Osteoblast (primary cell): ENCODE measurements at places on chromosomes 1 and 21. TPM values are rescaled to one million over a fixed set of nuclear protein-coding genes. Genes with fewer than 3 reads are reported as not detected.

CXADR gene
- total RNA-seq = under 0.01 and 0.36 TPM in 2 replicates

KCNC4 gene
- total RNA-seq = 1.4 and 1.5 TPM in 2 replicates

GRCh38 chr1:180156201-180156600 lies 1.5 kb downstream of the QSOX1 start:
- no peak for DNase-seq

DNA sequence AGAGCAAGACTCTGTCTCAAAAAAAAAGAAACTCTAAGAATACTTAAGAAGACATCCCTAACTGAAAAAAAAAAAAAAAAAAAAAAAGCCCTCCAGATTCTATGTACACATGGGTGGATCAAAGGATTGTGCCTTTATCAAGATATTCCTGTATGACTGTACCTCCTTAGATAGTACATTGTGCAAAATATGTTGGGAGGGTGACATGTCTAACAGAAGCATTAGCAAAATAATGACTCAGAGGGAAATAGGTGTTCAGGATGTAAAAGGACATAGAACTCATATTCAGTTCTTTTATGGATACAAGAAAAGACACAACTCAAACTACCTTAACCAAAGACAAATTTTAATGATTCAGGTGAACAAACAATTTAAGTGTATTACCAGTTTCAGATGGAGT lies 269.8 kb upstream of the KAZN start:
- no peak for DNase-seq

- DNase-seq = peak; percentile 61
Observed at GRCh38 chr1:78483903-78484302, 6.9 kb upstream of the PTGFR start.

DNA sequence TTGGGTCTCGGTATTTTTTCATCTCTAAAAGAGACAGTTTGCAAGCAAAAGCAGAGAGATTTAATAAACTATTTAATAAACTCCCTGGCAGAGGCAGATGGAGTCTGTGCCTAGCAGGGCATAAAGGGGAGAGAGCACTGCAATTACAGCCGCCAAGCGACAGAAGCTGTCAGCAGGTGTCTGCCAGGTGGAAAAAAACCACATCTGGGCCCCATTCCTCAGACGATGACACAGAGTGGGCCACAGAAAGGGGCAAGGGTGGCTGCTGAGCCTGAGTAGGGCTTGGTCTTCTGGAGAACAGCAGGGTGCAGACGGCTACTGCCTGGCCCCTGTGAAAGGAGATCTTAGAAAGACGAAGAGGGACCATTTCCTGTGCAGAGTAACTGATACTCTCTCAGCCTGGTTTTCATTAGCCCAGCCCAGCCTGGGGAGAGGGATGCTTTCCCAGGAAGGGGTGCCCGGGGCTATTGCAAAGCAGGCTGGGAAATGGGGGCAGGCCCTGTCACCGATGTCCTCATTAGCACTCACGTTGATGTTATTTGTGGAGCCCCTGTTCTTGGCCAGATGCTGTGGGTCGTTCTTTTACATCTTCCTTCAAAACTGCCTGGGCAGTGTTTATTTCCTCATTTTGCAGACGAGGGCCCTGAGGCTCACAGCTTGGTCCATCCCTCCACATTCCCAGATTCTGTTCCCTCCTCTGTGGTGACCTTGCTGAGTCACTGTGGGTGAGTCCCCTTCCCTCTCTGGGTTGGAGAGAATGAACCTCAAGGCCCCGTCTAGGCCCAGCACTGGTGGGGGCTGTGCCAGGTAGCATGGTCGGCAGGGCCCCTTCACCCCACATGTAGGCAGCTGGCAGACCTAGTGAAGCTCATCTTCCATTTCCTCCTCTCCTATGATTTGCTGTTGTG lies 472.7 kb downstream of the PTPRU start:
- DNase-seq = peak; percentile 91

GRCh38 chr1:245001252-245001651 lies 136.9 kb upstream of the HNRNPU start:
- no peak for DNase-seq

AGBL4 gene
- total RNA-seq = not detected in 2 replicates

BTG2 gene
- total RNA-seq = 14.5 and 14.7 TPM in 2 replicates

- DNase-seq = peak; percentile 95
Observed at GRCh38 chr1:9561429-9561828, 22.2 kb downstream of the SLC25A33 start.

GRCh38 chr1:77375990-77376389 lies 94.2 kb downstream of the AK5 start:
- DNase-seq = no peak

DNA sequence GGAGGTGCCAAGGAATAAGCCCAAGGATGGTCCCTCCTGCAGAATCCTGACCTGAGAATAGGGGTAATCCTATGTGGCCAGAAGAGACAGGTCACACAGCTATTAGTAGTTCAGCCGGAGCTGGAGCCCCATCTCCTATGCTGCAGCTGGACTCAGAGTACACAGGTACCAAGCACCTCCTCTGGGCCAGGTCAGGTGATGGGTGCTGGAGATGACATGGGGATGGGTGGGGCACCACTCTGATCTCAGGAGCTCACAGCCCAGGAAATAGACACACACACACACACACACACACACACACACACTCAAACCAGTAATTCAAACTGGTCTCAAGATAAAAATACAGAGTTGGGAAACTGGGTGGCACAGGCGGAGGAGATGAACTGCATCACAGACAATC lies 54.2 kb upstream of the SSBP3 start:
- no peak for DNase-seq

GRCh38 chr1:67747671-67748546 lies 62.9 kb downstream of the GADD45A start:
- no peak for DNase-seq

DNA sequence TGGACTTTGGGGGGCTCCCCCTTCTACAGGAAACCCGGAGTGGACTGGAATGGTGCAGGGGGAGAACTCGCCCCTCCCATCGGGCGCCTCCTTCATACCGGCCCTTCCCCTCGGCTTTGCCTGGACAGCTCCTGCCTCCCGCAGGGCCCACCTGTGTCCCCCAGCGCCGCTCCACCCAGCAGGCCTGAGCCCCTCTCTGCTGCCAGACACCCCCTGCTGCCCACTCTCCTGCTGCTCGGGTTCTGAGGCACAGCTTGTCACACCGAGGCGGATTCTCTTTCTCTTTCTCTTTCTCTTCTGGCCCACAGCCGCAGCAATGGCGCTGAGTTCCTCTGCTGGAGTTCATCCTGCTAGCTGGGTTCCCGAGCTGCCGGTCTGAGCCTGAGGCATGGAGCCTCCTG lies at the start of gene TNFRSF14:
TNFRSF14 (plus strand) TSS at position 95 of the 401 bp plus-strand sequence; CDS start at position 389, 294 bp downstream.
- DNase-seq = peak; percentile 98

GRCh38 chr1:84619383-84620102 lies 45.3 kb upstream of the CTBS start:
- peak; percentile 95 for DNase-seq

PLXNA2 gene
- total RNA-seq = 2.7 and 3.3 TPM in 2 replicates

- DNase-seq = no peak
Observed at GRCh38 chr21:31072533-31072932, 34.3 kb upstream of the KRTAP19-8 start.

NVL gene
- 20.6 and 23.9 TPM in 2 replicates for total RNA-seq

GRCh38 chr1:27958513-27958912 lies 1.3 kb upstream of the XKR8 start:
- peak; percentile 26 for DNase-seq

KCNQ4 gene
- not detected in 2 replicates for total RNA-seq

- peak; percentile 19 for DNase-seq
Observed at GRCh38 chr1:57725318-57725717, 301.5 kb upstream of the DAB1 start.

DNA sequence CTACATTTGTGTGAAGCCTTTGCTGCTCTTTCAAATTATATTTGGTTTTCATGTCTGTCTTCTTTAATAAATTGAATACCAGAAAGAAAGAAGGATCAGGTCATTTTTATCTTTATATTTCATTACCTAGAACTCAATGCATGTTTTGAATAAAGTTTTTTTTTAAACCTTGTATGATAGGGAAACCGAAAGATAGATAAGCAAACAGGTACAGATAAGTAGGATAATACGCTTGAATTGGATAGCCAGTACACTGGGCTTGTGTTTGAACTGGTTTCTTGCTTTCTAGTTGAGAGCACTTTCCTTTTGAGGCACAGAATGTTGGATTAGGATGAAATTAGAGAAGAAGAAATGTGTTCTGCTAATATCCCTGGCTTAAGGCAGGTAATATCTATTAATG lies 46.9 kb downstream of the PKN2 start:
- no peak for DNase-seq

- peak; percentile 84 for DNase-seq
Observed at GRCh38 chr1:192951691-192952460, 107.3 kb downstream of the UCHL5 start.

DNA sequence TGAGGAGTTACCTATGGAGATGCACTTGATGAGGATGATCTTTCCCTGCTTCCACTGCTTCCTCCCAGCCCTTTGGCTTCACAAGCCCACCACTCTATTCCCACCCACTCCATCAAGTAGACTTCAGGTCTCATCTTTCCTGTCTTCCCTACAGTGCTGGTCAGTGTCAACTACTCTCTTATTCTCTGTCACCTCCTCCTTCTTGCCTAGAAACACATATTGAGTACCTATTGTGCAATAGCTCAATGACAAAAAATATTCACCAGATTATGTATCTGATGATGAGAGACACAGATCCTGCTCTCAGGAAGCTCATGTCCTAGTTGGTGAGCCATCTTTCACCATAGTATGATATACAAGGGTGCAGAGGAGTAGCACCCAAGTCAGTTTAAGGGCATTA lies 82.2 kb upstream of the NFASC start:
- peak; percentile 50 for DNase-seq

ETV3L gene
- not detected in 2 replicates for total RNA-seq

- DNase-seq = no peak
Observed at GRCh38 chr1:165162671-165163241, 193.8 kb downstream of the LMX1A start.

DNA sequence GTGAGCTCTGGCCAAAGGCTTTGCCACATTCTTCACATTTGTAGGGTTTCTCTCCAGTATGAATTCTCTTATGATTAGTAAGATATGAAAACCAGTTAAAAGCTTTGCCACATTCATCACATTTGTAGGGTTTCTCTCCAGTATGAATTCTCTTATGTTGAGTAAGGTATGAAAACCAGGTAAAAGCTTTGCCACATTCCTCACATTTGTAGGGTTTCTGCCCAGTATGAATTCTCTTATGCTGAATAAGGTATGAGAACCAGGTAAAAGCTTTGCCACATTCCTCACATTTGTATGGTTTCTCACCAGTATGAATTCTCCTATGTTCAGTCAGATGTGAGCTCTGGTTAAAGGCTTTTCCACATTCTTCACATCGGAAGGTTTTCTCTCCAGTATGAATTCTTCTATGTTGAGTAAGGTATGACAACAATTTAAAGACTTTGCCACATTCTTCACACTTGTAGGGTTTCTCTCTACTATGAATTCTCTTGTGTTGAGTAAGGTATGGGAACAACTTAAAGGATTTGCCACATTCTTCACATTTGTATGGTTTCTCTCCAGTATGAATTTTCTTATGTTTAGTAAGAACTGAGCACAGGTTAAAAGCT lies 20.7 kb downstream of the ZNF695 start:
- no peak for DNase-seq

CD84 gene
- 0.29 and 0.36 TPM in 2 replicates for total RNA-seq

- DNase-seq = no peak
Observed at GRCh38 chr1:151512801-151513625, 1.8 kb downstream of the CGN start.

CELA2A gene
- total RNA-seq = not detected in 2 replicates

GRCh38 chr1:12047120-12047876 lies 15.8 kb upstream of the TNFRSF8 start:
- peak; percentile 94 for DNase-seq

FMO4 gene
- 3.6 and 8.5 TPM in 2 replicates for total RNA-seq

USP33 gene
- 89.8 and 101 TPM in 2 replicates for total RNA-seq

BATF3 gene
- total RNA-seq = 0.36 and 0.59 TPM in 2 replicates

TSSK3 gene
- total RNA-seq = 1.5 and 1.8 TPM in 2 replicates

DNA sequence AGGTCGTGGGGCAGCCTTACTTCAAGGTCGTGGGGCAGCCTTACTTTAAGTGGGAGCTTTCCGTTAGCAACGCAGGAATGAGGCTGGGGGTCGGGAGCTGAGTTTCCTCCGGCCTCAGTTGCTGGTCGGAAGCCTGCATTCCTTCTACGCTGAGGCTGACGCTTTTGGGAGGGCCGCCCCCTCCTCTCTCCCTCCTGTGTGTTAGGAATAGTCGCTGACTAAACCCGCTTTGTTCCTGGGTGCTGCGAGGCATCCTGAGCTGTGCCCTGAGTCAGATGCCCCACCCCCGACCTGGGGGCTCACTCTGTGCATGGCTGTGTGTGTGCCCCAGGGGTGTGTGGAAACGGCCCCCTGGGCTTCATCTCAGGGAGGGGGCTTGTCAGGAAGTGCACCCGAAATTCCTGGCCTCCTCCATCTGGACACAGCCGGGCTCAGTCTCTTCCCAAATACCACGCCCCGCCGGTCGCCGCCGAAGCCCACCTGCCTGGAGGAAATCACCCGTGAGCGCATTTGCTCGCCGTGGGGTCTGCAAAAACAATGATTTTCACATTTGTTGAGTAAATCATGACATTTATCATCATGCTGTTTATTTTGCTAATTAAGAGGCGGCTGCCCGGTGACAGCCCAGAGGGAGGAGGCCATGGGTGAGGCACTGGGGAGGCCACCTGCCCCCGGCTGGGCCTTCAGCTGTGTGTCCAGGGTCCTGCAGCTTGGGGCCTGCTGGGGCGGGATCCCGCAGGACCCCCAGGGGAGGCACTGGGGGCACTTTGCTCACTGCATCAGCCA lies 121.4 kb downstream of the PRDM16 start:
- DNase-seq = no peak

- DNase-seq = no peak
Observed at GRCh38 chr21:46152927-46153246, 2.5 kb downstream of the FTCD start.

GRCh38 chr1:112676543-112676942 lies 2.1 kb downstream of the MOV10 start:
- DNase-seq = no peak

DNA sequence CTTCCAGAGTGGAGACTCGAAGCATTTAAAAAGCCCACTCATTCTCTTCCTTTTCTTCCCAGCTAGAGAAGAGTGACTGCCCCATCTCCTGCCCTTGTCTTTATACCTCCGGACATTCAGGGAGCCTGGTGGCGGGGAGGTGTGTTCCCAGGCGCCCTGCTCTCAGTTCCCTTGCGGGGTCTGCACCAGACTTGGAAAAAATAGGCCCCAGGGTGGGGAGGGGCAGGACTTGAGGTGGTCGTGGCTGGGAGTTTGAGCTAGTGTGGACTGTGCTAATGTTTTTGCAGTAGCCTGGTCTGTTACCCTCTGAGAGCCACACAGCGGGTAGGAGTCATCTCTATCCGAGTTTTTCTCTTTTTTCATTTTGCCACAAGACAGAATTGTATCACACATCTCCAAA lies 139.1 kb downstream of the PEX14 start:
- DNase-seq = no peak

- no peak for DNase-seq
Observed at GRCh38 chr1:81379430-81379829, 421.3 kb upstream of the ADGRL2 start.

GRCh38 chr21:26449161-26449560 lies 123.9 kb downstream of the CYYR1 start:
- peak; percentile 52 for DNase-seq

PLOD1 gene
- total RNA-seq = 242 and 281 TPM in 2 replicates

GNG4 gene
- total RNA-seq = under 0.01 and 0.29 TPM in 2 replicates

GRCh38 chr21:17768840-17769446 lies 50.2 kb downstream of the C21orf91 start:
- DNase-seq = no peak

KLHDC9 gene
- 1.4 and 1.5 TPM in 2 replicates for total RNA-seq

MNDA gene
- total RNA-seq = under 0.01 TPM in 1 of 2 replicates, not detected in the other
